CD8-positive, alpha-beta memory T cell (primary cell): ENCODE measurements at places on chromosomes 11 and 22. TPM values are rescaled to one million over a fixed set of nuclear protein-coding genes. Genes with fewer than 3 reads are reported as not detected.

DNA sequence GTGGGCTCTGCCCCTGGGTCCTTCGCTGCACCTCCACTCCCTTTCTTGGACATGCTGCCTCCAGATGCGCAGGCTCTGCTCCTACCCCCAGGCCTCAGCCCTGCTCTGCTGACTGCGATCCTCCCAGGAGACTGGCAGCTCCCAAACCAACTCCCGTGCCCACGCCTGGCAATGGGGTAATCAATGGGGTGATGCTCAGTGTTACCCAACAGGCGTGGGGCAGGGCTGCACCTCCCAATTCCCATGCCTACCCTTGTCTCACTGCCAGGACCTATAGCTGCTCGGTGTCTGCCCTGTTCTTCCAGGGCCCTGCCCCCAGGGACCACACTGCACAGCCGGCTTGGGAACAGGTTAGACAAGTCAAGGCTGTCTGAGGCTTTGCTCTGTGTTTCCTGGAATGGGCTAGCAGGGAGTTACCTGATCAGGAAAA is at the start of gene ALDH3B2:
Gene ALDH3B2, minus strand, starts transcription at position 182 of the 430 bp plus-strand sequence. CDS start 7,688 bp downstream, outside the sequence.
- H3K4me1 ChIP-seq = no peaks in the 10 kb centered on the region
- no peaks in the 10 kb centered on the region for H3K36me3 ChIP-seq
- H3K27ac ChIP-seq = no peak within 1 kb of the TSS
- H3K27me3 ChIP-seq = peaks cover 9% of the 10 kb centered on the region
- H3K4me3 ChIP-seq = no peak within 1 kb of the TSS
- no peak for DNase-seq

GRCh38 chr11:32874132-32874531 is 18.5 kb upstream of the QSER1 start:
- no peak overlapping the region for H3K4me3 ChIP-seq
- no peak for DNase-seq
- no peaks in the 10 kb centered on the region for H3K4me1 ChIP-seq
- H3K36me3 ChIP-seq = no peaks in the 10 kb centered on the region

DNA sequence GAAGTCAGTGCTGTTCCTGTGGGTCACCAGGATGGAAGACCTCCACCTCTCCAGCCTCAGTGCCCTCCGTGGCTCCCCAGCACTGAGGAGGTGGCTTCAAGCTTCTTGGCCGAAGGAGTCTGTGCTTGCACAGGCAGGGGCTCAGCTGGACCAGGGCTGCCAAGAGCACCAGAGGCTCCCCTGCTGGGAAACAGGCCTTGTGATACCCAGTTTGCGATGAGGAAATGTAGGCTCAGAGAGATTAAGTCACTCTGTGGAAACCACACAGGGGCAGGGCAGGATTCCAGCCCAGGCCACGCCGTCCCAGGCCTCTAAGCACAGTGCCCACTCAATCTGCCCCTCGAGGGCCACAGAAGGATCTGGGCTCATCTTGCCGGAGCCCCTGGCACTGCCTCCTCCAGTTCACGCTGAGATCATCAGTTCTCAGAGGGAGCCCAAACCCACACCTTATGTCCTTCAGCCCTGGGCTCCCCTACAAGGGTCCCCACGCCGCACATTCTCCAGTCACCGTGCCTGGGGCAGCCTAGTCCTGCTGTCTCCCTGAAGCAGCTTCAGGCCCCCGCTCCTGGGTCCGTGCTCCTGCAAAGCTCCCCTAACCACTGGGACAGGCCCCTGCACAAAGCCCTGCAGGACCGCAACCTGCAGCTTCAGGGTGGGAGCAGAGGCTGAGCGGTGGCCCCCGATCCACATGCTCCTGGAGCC is 21.6 kb downstream of the ANO1 start:
- H3K27ac ChIP-seq = no peak overlapping the region
- H3K4me1 ChIP-seq = no peaks in the 10 kb centered on the region
- no peak overlapping the region for H3K4me3 ChIP-seq
- no peaks in the 10 kb centered on the region for H3K36me3 ChIP-seq
- no peaks in the 10 kb centered on the region for H3K27me3 ChIP-seq

- no peak for DNase-seq
- no peaks in the 10 kb centered on the region for H3K36me3 ChIP-seq
- H3K4me1 ChIP-seq = peaks cover 5% of the 10 kb centered on the region
- no peaks in the 10 kb centered on the region for H3K27me3 ChIP-seq
- H3K27ac ChIP-seq = no peak overlapping the region
Observed at GRCh38 chr22:22171357-22172218, 73.0 kb upstream of the VPREB1 start.

DNA sequence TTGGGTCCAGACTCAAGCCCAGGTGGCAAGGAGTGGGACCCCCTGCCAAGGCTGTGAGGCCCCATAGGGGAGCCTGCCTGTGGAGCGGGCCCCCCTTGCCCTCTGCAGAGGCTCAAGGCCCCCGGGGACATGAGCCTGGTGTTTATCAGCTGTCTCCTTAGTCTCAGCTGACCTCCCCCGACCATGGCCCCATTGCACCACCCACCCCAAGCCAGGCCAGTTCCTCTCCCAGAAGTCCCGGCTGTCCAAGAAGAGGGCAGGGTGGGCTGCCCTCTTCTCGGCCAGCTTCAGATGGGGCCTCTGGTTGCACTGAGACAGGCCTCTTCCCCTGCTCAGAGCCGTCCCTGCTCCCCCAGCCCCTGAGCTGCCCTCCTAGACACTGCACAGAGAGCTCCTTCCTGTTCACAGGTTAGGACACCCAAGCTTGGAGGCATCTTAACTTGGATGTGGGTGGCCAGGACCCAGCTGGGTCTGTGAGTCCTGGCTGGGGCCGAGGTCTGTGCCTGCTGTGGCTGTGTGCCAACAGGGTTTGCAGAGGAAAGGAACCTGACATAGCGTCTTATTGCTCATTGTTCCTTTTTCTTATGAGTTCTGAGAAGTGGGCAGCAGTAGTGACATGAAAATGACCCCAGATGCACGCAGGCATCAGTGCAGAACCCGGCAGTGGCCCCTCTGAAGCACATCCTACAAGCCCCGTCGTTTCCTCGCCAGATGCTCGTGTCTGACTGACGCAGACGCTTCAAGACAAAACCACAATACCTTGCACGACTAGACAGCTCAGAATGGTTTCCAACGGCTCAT is 5.4 kb downstream of the TRABD start:
- no peaks in the 10 kb centered on the region for H3K27me3 ChIP-seq
- peak; percentile 89 for DNase-seq
- peak overlapping the region; percentile 93 for H3K27ac ChIP-seq

DNA sequence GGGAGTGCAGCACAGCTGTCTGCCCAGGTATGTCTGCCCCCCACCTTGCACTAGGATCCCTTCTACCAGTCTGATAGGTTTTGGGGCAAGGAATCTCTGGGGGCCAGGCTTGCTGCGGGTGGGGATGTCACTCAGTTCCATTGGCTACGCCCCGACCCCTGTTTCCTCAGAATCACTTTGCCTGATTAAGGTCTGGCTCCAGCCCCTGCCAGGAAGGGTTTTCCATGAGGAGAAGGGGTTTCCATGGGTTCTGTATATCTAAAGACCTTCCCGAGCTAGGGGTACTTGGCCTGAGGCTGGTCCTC is 14.0 kb downstream of the OTOG start:
- H3K4me1 ChIP-seq = no peaks in the 10 kb centered on the region
- no peaks in the 10 kb centered on the region for H3K36me3 ChIP-seq
- H3K27me3 ChIP-seq = no peaks in the 10 kb centered on the region
- DNase-seq = no peak

DNA sequence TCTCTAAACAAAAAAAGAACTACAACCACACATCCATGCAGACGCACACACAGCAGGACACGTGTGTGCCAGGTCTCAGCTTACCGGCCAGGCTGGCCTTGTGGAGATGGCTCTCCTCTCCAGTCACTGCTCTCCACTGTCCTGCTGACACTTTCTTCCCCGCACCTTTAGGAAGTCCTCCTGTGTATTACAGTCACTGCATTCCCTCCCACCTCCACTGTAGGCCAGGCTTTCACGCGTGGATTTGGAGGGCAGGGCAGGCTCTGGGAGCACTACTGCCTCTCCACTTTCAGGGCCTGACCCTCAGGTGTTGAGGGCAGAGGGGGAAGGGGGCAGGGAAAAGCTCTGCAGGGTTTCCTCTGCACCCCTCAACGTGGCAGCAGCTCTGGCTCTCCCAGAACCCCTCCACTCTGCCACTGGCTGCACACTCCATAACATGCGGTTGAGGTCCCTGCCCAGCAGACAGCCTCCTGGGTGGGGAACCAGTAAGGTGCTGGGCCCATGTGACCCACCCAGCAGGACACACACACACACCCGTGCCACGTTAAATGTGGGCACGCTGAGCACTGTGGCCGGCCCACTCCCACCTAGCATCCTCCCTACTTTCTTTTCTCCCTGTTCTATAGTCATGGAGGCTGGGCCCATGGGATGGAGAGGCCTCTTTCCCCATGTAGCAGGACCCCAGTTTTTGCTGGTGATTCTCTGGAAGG is 107.0 kb upstream of the PITPNB start:
- H3K27ac ChIP-seq = no peak overlapping the region
- no peaks in the 10 kb centered on the region for H3K36me3 ChIP-seq
- no peaks in the 10 kb centered on the region for H3K27me3 ChIP-seq
- H3K4me1 ChIP-seq = no peaks in the 10 kb centered on the region

- H3K27me3 ChIP-seq = no peaks in the 10 kb centered on the region
- DNase-seq = peak; percentile 43
- peaks cover 22% of the 10 kb centered on the region for H3K4me1 ChIP-seq
- no peak overlapping the region for H3K4me3 ChIP-seq
- H3K27ac ChIP-seq = no peak overlapping the region
Observed at GRCh38 chr22:20113551-20114310, 2.2 kb upstream of the RANBP1 start.

DNA sequence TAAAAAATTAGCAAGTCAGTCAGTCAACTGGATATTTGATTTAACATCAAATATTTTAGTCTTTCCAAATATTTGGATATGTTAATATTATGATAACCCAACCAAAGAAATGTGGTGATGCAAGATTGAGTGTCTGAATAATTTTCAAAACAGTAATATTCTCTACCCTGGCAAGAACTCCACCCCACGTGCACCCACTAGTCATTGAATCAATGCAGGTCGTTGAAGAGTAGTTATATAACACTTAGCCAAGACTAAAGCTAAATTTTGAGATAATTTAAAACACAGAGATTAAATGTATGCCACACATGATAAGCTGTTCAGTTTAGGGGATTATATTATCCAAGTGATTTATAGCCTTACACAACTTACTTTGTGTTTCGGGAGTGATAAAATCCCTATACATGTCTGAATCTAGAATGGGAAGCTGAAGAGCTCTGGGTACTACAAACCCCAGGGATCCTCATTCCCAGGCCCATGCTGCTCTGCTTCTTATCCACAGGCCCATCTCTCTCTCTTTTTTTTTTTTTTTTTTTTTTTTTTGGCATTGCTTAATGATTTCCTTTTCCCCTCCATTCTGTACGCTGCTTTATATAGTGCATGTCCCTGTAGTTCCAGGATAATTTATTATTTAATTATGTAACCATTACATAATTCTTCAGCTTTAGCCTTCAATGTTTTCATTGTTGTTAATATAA is 392.9 kb downstream of the NTM start:
- H3K4me1 ChIP-seq = no peaks in the 10 kb centered on the region
- DNase-seq = no peak
- H3K4me3 ChIP-seq = no peak overlapping the region
- no peaks in the 10 kb centered on the region for H3K36me3 ChIP-seq
- no peak overlapping the region for H3K27ac ChIP-seq

DNA sequence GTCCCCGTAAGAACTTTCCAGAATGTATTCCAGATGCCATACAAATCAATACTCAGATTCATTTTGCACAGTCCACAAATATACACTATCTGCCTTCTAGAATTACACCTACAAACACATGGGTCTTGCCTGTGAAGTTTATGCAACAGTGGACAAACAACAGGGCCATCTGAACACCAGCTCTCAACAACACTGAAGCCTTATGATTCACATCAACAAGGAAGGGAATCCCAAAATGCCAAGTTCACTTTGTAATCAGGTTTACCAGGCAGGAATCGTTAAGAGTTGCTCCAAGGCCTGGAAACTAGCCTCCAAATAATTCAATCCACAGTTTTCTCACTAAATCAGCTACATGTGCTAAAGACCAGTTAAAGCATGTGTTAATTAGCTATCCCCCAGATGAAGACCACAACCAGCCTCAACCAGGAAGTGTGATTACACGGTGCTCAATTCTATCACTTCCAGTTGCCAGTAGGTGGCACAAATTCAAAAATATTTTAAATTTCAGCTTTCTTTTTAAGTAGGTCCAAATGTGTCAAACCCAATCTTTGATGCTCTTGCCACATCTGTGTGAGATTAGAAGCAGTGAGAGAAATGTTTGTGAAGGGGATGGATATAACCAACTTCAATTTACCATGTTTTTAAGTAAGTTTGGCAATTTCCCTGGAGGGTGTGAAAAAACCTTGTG is 139.1 kb upstream of the BDNF start:
- no peaks in the 10 kb centered on the region for H3K27me3 ChIP-seq
- no peak overlapping the region for H3K27ac ChIP-seq
- no peaks in the 10 kb centered on the region for H3K4me1 ChIP-seq
- H3K36me3 ChIP-seq = no peaks in the 10 kb centered on the region

DNA sequence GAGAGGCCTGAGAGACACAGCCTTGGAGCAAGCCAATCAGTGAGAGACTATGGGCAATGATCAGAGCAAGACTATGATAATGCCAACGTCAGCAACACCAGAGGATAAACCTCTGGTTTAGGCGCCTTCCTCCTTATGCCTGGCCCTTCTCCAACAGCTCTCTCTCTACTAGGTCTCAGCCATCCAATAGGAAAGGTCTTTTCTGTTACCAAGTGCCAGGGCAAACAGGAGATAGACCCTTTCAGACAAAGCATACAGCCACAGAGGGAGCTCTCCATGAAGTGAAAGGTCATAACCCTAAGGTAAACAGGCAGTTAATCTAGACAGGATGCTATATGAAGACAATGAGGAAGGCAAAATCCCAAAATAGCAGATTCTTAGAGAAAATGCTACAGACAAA is 9.5 kb downstream of the STK33 start:
- H3K27me3 ChIP-seq = no peaks in the 10 kb centered on the region
- H3K36me3 ChIP-seq = no peaks in the 10 kb centered on the region
- H3K4me3 ChIP-seq = no peak overlapping the region

DNA sequence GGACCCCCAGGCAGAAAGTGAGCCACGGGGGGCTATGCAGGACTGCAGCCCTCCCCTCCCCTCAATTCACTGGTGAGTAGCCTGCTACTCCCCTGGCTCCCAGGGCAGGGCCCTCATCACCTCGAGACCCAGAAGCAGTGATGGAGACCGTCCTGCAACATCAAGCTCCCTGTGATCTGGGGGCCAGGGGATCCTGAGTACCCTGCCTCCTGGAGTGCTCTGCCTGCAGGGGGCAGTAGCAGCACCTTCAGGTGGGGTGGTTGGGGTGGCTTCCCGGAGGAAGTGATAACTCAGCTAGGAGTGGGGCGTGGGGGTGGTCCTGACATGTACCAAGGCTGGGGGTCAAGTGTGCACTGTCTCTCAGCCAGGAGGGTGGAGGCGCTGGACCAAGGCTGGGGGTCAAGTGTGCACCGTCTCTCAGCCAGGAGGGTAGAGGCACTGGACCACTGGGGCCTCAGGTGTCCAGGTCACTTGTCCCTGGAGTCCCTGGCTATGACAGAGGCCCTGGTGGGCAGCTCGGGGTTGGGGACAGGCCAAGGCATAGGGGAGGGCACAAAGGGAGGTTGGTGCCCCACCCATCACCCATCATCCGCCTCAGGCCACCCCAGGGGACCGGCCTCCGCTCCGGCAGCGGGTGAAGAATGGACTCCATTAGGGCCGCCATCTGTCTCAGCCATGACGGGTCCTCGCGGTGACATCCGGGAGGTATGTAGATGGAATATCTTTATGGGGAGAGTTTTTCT is 9.4 kb downstream of the RTN4R start:
- no peaks in the 10 kb centered on the region for H3K4me1 ChIP-seq
- H3K27ac ChIP-seq = no peak overlapping the region
- no peaks in the 10 kb centered on the region for H3K27me3 ChIP-seq
- no peak overlapping the region for H3K4me3 ChIP-seq

The ANKK1 gene
- polyA plus RNA-seq = 0.08 TPM

The MS4A7 gene
- polyA plus RNA-seq = not detected

The PRR5L gene
- polyA plus RNA-seq = 43.0 TPM

The APOA4 gene
- not detected for polyA plus RNA-seq
